ENCODE measurements at places on chromosomes 4 and X.

DNA sequence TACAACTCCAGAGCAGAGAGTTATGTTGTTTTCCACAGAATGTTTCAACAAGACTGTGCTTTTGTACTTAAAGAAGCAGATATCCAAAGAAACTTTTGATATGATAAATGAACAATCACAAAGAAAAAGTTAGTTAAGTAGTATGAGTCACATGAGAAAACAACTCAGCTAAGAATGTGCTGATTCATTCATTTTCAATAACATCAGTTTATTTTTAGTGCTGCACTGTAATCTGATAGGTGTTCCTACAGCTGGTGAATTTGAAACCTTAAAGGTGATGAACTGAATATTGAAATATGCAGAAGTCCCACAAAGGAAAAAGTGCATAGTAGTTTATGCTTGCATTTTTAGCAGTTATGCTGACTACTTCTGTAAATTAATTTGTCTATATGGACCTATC, 180.3 kb upstream of the TENM3 start:
- H3K27me3 ChIP-seq = no peaks in the 10 kb centered on the region
- H3K27ac ChIP-seq = no peak overlapping the region
- H3K4me3 ChIP-seq = no peak overlapping the region
- no peak for DNase-seq

DNA sequence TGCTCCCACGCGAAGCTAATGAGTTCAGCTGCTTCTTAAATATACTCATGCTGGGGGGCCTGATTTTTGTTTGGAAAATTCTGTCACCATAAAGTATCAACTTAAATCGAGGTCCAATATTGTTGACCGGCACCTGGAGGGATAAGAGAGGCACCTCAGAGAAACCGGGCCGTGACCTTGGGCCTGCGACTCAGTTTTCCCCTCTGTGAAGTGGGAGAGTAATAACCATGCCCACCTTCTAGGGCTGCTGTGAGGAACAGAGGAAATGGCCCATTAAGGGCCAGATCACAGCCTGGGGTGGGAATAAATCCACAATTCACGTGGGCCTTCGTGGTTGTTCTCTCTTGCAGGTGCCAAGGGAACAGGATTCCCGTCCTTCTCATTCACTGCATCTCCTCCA, 39.4 kb downstream of the ZBTB49 start:
- DNase-seq = no peak
- no peaks in the 10 kb centered on the region for H3K27me3 ChIP-seq
- H3K4me1 ChIP-seq = no peaks in the 10 kb centered on the region
- H3K27ac ChIP-seq = no peak overlapping the region
- H3K4me3 ChIP-seq = no peak overlapping the region

- H3K27ac ChIP-seq = no peak overlapping the region
- peaks cover 72% of the 10 kb centered on the region for H3K27me3 ChIP-seq
- no peak for DNase-seq
Observed at GRCh38 chr4:165381821-165382373, 3.1 kb downstream of the CPE start.

DNA sequence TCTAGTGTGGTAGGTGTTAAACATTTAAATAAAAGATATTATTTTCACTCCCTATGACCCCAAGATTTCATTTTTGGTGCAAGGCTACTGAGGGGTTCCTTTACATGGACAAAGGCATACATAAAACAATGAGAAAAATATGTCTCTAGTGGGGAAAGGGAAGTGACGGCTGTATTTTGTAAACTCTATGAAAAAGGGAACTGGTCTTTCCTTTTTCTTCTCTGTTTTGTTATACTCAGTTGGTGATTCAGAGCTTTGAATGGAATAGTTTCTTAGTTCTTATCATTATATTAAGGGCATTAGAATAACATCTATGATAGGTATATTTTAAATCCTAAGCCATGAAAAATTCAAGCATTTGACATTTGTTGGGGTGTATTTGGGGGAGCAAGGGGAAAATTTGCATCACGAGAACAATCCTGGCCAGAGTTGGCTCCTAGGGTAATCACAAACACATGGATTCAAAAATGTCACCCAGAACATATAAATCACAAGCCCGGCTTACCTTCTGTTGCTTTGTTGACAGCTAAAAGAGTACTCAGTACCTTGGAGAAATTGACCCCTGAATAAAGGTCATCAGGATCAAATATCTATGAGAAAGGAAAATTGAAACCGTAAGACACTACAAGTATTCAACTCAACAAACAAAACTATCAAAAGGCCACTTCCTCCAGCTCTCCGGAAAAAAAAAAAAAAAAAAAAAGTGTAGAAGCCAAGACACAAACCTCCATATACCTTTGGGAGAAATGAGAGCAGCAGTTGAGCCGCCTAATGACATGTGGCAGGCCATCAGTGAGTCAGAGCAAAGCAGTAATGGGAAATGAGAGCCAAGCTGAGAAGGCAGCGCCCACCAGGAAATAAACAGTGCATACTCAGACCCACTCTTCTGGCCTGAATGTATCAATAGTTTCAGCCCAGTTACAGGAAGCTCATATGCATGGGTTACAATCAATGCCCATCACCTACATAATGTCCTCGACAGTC, 33.4 kb downstream of the ARHGEF6 start:
- peak overlapping the region; percentile 81 for H3K27ac ChIP-seq
- peaks cover 59% of the 10 kb centered on the region for H3K36me3 ChIP-seq
- peak overlapping the region; percentile 71 for H3K4me3 ChIP-seq
- H3K27me3 ChIP-seq = no peaks in the 10 kb centered on the region

Measured in T-helper 2 cell treated with Interferon-gamma antibody and Interleukin-4, amounts not matched to agents 5 μg/mL and 100 μg/mL, for 36 hours (primary cell).